GM12892 (cell line): ENCODE measurements at places on chromosomes 13 and 19.
A peak's percentile ranks its signal among the peaks of the same experiment; 100 is the strongest.

DNA sequence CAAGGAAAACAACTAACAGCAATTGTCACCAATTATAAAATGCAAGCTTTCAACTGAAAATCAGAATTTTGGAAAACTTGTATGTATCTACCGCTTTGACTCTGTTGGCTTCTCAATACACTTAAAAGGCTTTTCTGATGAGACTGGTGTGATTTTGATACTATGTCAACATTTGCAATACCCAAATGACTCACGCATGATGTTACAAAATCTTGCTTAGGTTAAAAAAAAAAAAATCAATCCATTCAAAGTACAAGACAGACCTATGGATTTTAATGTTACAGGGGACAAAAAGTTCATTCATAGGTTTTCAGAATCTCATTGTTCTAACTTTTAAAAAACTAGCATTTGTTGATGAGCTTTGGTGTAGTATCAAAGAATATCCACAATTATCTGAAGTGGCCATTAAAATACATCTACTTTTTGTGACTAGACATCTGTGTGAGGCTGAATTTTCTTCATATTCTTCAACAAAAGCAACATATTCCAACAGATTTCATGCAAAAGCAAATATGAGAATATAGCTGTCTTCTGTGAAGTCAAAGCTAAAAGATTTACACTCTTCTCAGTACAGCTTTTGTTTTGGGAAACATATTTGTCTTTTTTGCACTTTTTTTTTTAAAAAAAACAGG lies 10.7 kb downstream of the ELF1 start:
- no peak for DNase-seq

DNA sequence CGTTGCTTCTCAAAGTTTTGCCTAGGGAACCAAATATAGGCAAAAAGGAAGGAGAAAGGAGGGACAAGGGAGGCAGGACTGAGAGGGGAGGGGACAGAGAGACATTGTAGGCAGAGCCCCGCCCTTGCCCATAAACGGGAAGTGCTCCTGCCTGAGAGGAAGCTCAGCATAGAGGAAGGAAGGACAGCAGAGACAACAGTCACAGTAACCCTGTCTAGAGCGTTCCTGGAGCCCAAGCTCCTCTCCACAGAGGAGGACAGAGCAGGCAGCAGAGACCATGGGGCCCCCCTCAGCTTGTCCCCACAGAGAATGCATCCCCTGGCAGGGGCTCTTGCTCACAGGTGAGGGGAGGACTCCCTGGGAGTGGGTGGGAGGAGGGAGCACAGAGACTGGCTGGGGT lies at the start of gene CEACAM21:
Gene CEACAM21 (plus strand): TSS at position 169 of the 400 bp plus-strand sequence. CDS start 109 bp downstream, at position 278.
- peak; percentile 58 for DNase-seq

GRCh38 chr13:113768018-113768905 lies 9.2 kb downstream of the TMEM255B start:
- DNase-seq: no peak

DNA sequence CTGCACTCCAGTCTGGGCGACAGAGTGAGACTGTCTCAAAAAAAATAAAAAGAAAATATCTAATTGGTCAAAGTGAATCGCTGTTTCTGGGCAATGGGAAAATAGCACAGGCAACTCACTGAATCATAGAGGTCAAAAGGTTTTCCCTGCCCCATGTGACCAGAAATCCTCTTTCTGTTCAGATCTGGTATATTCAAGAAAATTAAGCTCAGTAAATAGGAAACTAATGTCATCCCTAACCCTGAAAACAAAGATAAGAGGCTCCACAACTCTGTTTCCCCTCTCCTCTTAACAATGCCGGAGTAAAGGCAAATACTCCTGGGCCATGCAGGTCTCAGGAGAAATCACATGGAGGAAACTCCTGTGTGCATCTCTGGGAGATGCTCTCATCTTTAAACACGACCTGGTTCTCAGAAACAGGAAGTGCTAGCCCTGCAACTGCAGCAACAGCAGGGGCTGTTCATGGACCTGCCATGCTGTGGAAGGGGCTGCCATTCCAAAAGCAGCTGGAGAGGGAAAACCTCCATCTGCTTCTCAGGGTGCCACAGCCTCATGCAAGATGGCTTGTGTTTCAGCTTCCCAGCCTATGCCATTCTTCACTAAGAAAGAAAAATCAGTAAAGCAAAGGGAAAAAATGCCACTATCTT lies 47.5 kb upstream of the SLC7A9 start:
- no peak for DNase-seq

GRCh38 chr19:6032381-6032780 lies 54.4 kb upstream of the RANBP3 start:
- DNase-seq: no peak

DNA sequence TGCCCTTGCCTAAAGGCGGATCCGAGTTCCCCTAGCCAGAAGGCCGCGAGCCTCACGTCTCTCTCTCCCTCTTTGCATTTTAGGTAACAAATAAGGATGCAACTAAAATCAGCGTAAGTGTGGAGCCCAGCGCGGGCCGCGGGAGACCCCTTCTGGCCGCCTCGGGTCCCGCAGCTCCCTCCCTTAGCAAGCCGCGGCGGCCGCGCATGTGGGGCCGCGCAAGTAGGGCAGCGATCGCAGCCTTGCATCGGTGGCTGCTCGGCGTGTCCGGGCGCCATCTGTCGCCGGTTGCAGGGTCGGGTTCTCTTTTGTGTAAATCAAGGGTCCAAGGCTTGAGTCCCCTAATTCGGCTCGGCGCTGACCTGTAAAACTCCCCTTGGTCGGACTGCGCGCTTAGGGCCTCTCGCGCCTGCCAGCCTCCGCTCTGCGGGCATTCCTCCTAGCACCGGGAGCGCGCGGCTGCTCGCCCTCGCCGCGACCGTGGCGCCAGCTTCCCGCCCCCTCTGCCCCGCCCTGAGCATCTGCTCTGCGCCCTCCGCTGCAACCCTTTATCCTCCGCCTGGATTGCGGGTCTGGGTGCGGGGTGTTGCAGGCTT lies 2.7 kb downstream of the VSTM2B start:
- DNase-seq: peak; percentile 84

- DNase-seq: no peak
These were observed 10.0 kb downstream of the CALM3 start for GRCh38 chr19:46610851-46611770.

DNA sequence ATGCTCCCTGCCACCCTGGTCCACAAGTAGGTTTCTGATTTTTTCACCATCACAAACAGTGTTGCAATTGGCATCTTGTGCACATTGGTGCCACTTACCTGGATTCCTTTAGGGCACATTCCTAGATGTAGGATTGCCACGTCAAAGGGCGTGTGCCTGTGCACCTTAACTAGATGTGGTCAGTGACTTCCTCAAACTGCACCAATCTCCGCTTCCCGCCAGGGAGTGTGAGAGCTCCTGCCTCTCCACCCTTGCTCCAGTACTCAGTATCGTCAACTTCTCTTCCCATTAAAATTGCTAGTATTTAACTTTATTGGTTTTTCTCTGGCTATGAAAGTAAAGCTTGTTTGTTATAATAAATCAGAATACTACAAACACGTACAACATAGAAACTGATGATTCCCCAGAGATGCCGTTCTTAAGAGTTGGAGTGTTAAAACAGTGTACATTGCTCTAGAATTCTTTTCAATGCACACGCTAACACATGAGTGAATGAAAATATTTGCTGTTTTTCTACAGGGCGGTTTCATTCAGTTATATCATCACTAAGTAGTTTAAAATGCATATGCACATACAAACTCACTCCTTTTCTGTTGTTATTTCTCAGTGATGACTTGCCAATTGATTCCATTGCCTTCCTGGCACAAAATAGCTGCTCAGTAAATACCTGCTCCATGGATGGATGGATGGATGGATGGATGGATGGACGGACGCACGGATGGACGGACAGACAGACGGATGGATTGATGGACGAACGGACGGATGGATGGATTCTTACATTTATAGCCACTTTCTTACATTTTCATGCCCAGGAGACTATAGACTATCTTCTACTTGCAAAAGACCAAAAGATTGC lies 23.4 kb downstream of the CCNE1 start:
- DNase-seq: no peak

DNA sequence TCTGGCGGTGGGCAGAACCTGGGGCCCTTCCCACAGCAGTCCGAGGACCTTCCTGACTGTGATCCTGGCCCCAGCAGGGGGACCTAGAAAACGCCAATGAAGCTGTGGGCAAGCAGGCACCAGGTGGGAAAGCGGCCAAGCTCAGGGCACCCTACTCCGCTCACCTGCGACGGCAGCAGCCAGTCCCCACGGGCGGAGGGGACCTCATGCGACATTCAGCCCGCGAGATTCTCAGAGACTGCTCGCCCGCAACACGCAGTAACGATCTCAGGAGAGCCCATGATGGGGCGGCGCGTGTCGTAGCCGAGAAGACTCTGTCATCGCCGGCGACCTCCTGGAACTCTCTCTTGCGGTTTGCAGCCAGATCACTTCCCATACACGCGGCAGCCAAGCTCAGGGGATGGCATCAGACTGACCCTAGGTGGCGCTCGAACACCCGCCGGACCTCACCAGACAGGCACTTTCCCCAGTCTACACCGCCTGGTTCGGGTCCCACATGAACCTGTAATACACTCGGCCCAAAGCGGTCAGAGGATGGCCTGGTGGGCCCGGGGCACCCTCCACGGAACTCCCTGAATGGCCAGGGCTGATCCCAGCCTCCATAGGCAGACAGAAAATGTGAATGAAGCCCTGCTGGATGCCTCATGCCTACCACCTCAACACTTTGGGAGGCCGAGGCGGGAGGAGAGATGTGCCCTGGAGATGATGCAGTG lies 26.5 kb downstream of the MAN2B1 start:
- DNase-seq: peak; percentile 87

GRCh38 chr13:43270130-43270830 lies 246.9 kb downstream of the DNAJC15 start:
- DNase-seq: no peak

- DNase-seq: no peak
These were observed 69.4 kb downstream of the RAB20 start for GRCh38 chr13:110491869-110492678.
